Immature natural killer cell (primary cell): ENCODE measurements at places on chromosomes 1 and 21. TPM values are rescaled to one million over a fixed set of nuclear protein-coding genes. Genes with fewer than 3 reads are reported as not detected.

- no peak for DNase-seq
These were observed 83.4 kb downstream of the FOXD2 start for GRCh38 chr1:47521034-47521881.

Gene FAM3B
- not detected for polyA plus RNA-seq

Gene NCF2
- 3.7 TPM for polyA plus RNA-seq

- no peak for DNase-seq
These were observed 44.0 kb downstream of the MATN1 start for GRCh38 chr1:30679201-30679975.

DNA sequence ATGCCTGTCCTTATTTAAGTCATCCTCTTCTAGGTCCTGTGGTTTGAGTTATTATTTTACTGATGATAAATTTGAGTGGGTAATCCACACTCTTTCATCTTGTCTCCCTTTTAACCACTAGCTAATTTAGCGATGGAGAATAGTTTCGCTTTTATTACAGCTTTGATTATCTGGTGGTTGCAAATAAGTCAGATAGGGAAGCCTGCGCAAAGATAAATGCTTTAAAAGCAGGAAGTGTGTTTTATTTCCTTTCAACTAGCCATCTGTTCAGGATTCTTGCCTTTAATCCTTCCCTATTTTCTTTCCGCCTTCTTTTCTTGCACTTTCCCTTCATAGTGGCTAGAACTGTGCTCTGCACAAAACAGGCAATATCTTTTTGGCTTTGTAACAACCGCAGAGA lies 129.0 kb downstream of the TGFB2 start:
- DNase-seq = no peak

- no peak for DNase-seq
These were observed 158.9 kb upstream of the PROX1 start for GRCh38 chr1:213828867-213829266.

GRCh38 chr1:201376464-201377374 lies 761 bp downstream of the TNNT2 start:
- no peak for DNase-seq

DNA sequence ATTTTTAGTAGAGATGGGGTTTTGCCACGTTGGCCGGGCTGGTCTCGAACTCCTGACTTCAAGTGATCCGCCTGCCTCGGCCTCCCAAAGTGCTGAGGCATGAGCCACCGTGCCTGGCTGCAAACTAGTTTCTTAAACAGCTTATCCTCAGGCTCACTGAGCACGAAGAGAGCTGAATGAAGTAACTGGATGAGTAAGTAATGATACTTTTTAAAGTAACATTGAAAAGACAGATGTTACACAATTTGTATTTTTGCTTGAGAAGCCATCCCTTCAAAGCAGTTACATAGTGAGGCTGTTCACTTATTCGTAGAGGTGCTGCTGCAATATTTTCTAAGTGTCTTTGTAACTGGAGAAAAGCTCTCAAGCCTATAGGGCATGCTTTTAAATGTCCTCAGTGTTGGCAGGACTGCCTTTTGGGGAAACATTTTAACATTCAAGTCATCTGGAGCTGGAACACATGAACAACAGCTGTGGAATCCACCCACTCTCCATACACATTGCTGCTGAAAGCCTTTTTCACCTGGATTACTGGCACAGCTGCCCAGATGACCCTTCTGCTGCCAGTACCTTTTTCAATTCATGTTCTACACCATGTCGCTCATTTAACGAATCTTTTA lies 2.7 kb upstream of the YBX1 start:
- DNase-seq = no peak

DNA sequence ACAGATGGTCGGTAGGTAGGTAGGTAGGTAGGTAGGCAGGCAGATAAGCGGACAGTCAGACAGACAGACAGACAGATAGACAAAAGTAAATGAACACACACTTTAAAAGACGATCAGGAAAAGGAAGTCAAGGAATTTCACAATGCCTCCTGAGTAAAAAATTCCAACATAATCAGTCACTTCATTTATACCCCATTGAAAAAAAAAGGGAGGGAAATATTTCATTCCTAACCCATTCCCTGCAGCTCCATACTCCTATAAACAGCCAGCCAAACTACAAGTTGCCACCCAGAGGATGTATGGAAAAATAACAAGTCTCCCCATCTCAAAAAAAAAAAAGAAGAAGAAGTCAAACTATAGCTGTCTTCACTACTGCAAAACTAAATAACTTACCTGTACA lies 43.4 kb downstream of the ZZZ3 start:
- DNase-seq = no peak

Gene GSTM3
- 1.1 TPM for polyA plus RNA-seq

Gene FAM72D
- polyA plus RNA-seq = 0.16 TPM

- no peak for DNase-seq
These were observed 49.8 kb downstream of the LYPLAL1 start for GRCh38 chr1:219223496-219223895.

DNA sequence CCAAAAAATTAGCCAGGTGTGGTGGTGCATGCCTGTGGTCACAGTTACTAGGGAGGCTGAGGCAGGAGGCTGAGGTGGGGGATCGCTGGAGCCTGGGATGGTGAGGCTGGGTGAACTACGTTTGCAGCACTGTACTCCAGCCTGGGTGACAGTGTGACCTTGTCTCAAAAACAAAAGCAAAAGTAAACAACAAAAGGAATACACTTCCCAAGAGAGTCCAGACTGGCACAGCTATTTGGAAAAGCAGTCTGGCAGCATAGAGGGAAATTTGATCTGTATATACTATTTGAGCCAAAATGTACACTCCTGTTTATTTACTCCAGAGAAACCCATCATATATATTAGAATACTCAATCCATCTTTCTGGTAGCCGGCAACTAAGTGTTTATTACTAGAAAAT lies 107.0 kb upstream of the HMCN1 start:
- no peak for DNase-seq

Gene CLCNKB
- polyA plus RNA-seq = not detected

DNA sequence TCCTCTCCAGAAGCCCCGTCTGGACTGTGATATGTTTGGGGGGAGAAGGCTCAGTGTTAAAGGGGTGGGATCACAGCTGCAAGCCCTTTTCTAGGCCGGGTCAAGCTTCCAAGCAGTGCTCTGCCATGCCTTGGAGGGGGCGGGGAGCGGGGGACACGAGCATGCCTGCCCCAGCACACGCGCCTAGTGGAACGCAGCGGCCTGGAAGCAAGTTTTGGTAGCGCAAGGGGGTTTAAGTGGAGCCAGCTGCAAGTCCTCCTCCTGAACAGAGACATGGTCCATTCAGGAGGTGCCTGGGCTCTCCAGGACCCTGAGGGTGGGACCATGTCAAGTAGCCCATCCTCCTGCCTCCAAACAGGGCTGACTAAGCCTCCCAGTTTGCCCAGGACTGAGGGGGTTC lies 112.2 kb downstream of the CASZ1 start:
- DNase-seq = no peak

Gene DENND2D
- 264 TPM for polyA plus RNA-seq

DNA sequence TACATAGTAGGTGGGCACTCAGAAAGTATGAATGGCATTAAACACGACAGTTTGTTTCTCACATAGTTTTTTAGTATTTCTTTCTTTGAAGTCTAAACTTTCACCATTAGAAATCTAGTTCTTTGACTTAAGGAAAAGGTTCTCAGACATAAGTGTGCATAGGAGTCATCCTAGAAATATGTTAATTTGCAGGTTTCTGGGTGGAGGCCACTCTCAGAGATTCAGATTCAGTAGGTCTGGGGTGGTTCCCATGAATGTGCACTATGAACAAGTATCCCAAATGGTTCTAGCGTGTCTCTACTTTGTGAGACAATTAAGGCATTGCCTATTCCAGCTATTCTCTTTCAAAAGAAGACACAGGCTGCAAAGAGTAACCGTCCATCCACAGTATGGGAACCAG lies 119.3 kb downstream of the NGF start:
- DNase-seq = no peak

Gene PRKAA2
- polyA plus RNA-seq = not detected

Gene MXRA8
- polyA plus RNA-seq = not detected

Gene PLA2G2F
- polyA plus RNA-seq = not detected

DNA sequence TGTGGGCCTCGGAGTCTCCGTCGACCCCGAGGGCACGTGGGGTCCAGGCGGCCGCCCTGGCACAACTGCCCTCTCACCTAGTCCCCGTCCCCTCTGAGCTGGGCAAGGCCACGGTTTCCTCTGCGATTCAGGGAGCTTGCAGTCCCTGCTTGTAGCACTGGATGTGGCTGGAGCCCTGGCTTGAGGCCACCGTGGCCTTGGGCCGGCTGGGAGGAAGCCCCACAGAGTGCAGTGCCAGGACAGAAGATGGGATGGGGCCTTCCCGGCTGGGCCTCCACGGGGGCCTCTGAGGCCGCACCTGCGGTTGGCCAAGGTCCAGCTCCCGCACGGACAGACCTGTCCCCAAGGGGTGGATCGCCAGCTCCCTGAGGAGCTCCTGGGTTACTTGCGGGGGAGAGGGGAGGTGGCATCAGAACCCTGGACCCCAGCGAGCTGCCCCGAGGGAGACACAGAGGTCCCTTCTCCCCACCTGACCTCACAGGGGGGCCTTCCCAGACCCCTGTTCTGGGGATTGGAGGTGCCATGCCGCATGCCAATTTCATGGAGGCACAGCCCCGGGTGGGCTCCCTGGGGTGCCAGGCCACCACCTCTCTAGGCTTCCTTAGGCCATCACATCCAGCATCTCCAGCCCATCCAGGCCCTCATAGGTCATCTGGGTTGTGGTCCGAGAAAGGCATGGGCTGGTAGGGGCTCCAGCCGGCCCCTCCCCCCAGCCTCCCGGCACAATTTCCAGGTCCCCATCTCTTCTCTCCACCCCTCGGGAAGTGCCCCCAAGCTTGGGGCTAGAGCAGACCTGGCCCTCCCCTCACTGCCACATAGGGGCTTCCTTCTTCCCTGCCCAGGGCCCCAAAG lies 80.8 kb downstream of the MORN1 start:
- DNase-seq = no peak

- DNase-seq = peak; percentile 67
These were observed at the start of gene TTC22 for GRCh38 chr1:54800899-54801759. TTC22 (minus strand) TSS chr1:54801323; CDS start chr1:54801163, 160 bp downstream.

- no peak for DNase-seq
These were observed 30.8 kb downstream of the SPAG17 start for GRCh38 chr1:118154220-118154619.

Gene CLCA2
- polyA plus RNA-seq = not detected

DNA sequence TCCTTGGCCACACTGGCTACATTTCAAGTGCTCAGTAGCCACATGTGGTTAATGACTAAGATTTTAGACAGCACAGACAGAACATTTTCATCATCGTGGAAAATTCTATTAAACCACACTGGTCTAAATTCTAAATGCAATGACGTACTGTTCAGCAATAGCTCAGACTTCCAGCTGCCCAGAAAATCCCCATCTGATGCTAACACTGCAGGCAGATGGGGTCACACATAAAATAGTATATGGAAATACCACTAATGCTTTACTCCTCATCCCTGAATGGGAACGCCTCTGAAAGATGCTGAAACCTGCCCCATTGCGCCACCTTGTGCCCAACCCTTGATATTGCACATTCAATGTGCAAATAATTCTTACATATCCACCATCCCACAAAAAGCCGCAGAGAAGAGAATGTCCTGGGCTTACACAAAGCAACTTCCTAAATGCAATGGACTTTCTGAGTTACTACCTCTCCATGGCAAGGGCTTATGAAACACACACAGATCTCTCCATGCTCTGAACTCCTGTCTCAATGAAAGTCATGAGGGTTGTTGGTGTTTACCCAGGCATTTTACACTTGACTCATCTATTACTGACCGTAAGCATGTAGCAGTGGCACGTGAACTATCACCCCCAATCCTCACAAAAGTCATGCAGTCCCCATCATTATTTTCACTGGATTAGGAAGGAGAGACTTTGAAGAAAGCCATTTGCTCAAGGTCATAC lies 20.3 kb upstream of the SLC5A9 start:
- peak; percentile 27 for DNase-seq

Gene GLIS1
- polyA plus RNA-seq = not detected

DNA sequence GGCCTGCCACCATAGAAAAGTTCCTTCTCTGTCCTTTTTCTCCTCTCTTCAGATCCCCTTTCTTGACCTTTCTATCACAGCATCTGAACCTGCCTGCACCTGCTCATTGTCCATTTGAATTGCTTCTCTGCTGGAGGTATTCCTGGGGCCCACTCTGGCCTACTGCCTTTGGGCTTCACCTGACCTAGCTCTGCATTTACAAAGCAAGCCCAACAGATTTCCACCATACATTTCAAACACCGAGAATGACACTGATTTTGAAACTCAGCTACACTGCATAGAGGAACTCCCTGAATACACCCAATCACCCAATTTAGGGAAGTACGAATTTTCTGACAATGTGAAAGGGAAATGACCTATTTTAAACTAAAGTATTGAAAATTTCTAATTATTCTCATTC lies 284.5 kb upstream of the USP25 start:
- DNase-seq = no peak

DNA sequence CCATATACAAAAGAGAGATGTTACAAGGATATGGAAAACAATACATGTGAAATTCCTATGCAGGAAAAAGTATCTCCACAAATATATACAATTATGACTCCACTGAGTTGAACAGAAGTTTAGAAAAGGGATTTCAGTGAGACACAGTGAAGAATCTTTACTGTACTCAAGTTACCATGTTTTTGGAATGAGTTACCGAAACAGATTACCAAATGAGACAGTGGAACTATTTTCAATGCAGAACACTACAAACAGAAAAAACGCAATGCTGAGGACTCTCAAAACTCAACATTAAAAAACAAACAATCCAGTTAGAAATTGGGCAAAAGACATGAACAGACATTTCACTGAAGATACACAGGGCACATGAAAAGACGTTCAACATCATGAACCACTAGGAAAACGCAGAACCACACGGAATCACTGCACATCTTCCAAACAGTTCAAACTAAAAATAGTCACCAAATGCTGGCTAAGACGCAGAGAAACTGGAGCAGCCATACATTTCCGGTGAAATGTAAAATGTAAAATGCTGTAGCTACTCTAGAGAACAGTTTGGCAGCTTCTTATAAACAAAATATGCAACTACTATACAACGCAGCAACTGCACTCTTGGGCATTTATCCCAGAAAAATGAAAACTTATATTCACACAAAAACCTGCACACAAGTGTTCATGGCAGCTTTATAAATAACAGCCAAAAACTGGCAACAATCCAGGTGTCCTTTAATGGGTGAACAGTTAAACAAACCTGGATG lies 118.7 kb downstream of the UBR4 start:
- DNase-seq = no peak

GRCh38 chr1:42806171-42806570 lies 10.8 kb upstream of the ERMAP start:
- DNase-seq = no peak

DNA sequence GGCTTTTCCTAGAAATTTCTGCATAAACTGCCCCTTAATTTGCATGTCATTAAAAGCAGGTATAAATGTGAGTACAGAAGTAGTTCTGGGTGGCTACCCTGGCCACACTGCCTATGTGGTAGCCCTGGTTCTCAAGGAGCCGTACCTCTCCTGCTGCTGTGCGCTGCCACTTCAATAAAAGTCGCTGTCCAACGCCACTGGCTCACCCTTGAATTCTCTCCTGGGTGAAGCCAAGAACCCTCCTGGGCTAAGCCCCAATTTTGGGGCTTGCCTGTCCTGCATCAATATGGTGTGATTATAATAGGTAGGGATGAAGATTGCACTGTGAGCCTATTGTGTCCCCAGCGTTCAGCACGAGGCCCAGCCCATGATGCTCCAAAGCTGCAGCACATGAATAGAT lies 65.6 kb upstream of the C1orf174 start:
- no peak for DNase-seq

Gene ARHGAP30
- polyA plus RNA-seq = 265 TPM
